Cortex of kidney (tissue), 1 donor: ENCODE measurements at places on chromosomes 12 and 14.

DNA sequence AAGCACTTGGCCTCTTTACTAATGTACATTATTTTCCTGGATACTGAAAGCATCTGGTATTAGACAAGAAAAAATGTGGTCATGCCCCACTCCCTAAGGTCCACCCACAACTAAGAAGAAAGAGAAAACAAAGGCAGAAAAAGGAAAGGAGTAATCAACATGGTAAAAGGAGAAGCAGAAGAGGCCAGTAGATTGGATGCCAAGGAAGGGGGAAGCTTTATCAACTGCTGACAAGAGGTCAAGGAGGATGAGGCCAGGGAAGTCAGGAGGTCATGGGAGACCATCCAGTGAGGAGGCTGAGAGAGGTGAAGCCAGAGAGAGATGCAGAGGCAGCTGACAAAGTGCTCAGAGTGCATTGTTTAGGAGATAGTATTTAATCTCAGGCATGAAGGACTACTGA is 383.5 kb downstream of the ZFP36L1 start:
- no peak for DNase-seq

DNA sequence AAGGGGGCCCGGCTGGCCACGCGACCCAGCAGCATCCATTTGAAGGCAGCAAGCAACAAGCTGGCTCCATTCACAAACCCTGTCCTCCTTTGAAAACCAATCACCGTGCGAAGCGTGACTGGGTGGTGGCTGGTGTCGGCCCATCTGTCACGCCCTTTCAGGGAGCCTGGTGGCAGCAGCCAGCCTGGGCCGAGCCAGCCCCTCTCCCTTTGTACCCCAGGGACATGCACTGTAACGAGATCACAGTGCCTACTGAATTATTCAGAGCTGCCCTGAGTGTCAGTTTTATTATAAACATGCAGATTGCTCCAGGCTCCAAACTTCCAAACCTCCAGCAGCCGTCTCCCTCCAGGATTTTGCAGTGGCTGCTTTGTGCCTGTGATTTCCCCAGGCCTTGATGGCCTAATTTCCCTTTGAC is 22.3 kb upstream of the CTDSP2 start:
- no peak for DNase-seq

DNA sequence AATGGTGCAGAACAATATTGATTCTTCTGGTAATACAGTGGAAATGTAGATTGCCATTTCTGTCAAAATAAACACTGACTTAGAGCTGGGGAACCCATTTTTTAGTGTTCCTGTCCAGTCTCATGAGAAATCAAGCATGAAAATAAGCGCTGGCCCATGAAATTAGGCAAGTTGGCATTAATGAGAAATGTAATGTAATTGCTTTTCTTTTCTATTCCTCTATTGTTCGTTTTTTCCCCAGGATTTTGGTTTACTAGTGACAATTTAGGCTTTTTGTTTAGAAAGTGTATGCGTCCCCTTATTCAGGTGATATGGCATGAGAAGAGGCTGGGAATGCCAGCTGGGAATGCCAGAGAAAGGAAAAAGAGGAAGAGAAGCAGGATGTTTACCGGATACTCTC is 64.4 kb upstream of the KICS2 start:
- DNase-seq: no peak

DNA sequence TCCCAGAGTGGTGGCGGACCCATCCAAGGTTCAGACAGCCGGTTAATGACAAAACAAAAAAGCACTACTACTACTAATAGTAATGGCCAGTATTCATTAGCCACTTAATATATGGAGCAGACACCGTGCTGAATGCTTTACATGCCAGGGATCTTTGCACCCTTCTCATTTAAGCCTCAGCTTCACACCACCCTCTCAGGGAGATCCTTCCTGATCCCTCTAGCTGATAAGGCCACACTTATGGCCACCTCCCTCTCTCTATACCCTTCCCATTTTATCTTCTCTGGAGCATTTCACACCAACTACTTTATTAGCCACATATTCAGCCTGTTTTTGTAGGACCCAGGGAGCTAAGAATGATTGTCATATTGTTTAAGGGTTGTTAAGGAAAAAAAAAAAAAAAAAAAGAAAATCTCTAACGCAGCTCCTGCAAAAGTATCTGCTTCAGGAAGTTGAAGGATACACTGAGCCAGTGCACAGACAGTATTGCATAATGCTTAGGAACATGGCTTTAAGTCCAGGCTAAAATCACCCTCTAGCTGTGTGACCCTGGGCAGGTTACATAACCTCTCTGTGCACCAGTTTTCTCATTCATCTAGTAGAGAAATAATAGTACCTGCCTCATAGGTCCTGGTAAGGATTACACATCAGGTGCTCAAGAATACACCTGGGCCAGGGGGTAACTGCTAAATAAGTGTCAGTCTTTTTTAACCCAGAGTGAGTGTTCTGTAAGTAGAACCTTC is 29.4 kb downstream of the NUAK1 start:
- no peak for DNase-seq

DNA sequence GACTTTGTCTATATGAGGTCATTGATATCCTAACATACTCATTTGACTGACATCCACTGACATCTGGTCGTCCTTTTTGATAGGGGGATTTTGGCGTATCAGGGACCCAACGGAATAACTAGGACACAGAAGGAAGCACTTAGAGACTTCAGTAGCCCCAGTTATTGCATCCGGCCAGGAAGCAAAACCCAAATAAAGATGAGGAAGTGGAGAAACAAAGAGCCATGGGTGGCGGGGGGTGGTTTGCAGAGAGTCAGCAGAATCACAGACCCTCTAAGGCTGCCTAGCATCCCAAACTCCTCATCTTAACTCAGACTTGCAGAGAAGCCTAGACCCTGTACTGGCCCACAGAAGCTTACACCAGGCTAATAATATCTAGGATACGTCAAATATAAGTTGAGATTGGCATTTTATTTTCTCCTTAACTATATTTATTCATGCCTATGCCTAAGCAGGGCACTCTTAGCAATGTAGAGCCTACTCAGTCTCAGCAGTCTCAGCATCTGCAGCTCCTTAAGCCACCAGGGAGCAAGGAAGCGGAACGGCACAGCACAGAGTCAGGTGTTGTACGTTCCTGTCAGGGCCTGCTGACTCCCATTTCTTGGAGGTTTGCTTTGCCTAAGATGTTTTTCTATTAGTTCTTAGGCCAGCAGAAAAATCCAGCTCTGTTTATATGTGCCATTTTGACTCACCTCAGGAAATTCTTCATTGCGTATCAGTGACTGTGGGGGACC is 45.1 kb downstream of the KCNA1 start:
- no peak for DNase-seq

GRCh38 chr12:108298761-108299275 is 40.3 kb downstream of the CMKLR1 start:
- no peak for DNase-seq

GRCh38 chr12:52704464-52704863 is 1.1 kb upstream of the KRT77 start:
- no peak for DNase-seq

GRCh38 chr12:67929384-67929772 is 59.9 kb upstream of the IFNG-AS1 start:
- no peak for DNase-seq

GRCh38 chr14:96148631-96149030 is 56.0 kb upstream of the BDKRB2 start:
- DNase-seq: no peak

GRCh38 chr12:45969084-45969483 is 21.3 kb downstream of the SCAF11 start:
- DNase-seq: no peak

GRCh38 chr12:67790660-67791059 is 142.1 kb downstream of the DYRK2 start:
- DNase-seq: no peak

DNA sequence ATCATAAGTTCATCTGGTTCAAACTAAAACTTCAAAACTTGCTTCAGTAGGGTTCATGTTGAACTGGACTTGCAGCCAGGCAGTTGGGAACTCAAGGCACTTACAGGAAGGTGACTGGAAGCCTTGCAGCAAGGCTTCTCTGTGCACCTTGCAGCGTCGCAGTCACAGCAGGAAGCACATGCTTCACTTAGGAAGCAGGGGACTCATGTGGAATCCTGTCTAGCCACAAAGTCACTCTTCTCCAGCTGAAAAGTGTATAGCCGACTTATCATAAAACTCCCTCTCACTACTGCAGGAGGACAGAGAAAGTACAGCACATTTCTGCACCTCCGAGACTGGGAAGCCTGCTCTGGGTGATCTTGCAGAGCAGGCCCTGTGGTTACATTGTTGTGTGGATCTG is 114.0 kb upstream of the PRB2 start:
- no peak for DNase-seq

DNA sequence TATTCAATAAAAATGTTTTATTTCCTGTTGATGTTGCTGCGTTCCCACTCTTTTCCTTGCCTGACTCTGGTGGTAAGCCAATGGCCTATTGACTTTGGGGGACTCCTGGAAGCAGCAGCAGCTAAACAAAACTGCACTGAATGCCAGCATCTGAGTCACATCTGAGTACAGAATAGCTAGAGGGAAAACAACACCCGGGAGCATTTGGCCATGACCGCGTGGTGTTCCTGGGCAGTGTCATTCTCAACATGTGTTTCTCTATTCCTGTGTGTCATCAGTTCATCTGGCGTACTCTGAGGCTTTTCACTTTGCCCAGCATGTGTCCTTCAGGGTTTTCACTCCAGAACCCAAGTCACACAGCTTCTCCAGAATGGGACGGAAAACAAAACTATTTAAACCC is 238.8 kb downstream of the PAWR start:
- no peak for DNase-seq

GRCh38 chr14:53346988-53347387 is 193.9 kb upstream of the DDHD1 start:
- no peak for DNase-seq

GRCh38 chr12:132143336-132144071 is 615 bp downstream of the DDX51 start:
- DNase-seq: no peak

- no peak for DNase-seq
Observed at GRCh38 chr12:47411966-47412365, 293.9 kb downstream of the RPAP3 start.

DNA sequence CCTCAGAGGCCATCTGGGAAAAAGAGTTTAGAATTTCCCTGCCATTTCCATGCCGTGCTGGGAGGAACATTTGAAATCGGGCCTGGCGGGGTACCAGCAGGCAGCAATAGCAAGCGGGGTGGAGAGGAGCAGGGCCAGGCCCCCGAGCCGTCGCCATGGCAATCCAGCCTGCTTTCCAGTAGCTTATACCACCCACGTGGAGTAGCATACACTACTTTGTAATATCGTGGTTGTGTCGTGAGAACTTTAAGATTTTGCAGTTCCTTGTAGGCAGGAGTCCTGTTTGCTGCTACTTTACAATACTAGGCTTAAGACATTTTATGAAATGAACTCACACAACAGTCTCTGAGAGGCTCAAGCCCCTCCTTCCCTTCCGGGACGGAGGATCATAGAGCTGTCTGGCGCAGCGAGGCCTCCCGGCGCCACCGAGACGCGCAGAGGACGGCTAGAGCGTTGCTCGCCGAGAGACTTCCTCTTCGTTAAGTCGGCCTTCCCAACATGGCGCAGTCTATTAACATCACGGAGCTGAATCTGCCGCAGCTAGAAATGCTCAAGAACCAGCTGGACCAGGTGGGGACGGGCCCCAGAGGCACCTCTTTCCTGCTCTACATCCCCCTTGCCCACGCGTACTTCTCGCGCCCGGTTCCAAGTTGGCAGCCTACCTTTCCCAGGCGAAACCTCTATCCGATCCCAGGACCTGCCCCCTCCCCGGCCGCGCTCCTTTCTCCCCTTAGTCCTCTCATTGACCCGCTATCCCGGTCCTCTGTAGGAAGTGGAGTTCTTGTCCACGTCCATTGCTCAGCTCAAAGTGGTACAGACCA is at the start of gene PFDN5:
Gene PFDN5 (plus strand): TSS at position 473 of the 821 bp plus-strand sequence. CDS start 26 bp downstream, at position 499.
- DNase-seq: no peak
